MCF 10A (cell line): ENCODE measurements at places on chromosomes 11 and 22. TPM values are rescaled to one million over a fixed set of nuclear protein-coding genes. Genes with fewer than 3 reads are reported as not detected.
A peak's percentile ranks its signal among the peaks of the same experiment; 100 is the strongest.

- peak; percentile 27 for DNase-seq
- H3K4me1 ChIP-seq = peaks cover 14% of the 10 kb centered on the region
- no peaks in the 10 kb centered on the region for H3K27me3 ChIP-seq
- peaks cover 11% of the 10 kb centered on the region for H3K36me3 ChIP-seq
- H3K27ac ChIP-seq = peak within 1 kb of the TSS; percentile 96
- H3K4me3 ChIP-seq = peak within 1 kb of the TSS; percentile 92
Observed at GRCh38 chr11:85627332-85627997, at the start of gene DLG2. TSS of gene DLG2 (minus strand) at chr11:85627344.

DNA sequence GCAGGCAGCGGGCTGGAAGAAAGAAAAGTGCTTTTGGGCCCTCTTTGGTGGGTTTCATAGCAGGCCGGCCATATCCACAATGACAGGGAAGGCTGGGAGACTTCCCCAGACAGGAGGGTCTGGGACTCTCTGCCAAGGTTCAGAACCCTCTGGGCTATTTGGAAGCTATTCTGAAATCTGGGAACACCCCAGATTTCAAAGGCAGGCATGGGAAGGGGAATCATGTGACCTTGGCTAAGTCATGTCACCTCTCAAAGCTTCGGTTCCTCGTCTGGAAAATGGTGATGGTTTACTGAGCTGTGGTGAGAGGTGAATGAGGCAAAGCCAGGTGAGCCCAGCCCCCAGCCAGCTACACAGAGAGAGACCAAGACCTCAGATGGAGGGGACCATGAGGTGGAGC, 4.6 kb downstream of the CASTOR1 start:
- H3K4me1 ChIP-seq = peaks cover 10% of the 10 kb centered on the region
- no peak for DNase-seq
- H3K4me3 ChIP-seq = no peak overlapping the region
- H3K27ac ChIP-seq = no peak overlapping the region

DNA sequence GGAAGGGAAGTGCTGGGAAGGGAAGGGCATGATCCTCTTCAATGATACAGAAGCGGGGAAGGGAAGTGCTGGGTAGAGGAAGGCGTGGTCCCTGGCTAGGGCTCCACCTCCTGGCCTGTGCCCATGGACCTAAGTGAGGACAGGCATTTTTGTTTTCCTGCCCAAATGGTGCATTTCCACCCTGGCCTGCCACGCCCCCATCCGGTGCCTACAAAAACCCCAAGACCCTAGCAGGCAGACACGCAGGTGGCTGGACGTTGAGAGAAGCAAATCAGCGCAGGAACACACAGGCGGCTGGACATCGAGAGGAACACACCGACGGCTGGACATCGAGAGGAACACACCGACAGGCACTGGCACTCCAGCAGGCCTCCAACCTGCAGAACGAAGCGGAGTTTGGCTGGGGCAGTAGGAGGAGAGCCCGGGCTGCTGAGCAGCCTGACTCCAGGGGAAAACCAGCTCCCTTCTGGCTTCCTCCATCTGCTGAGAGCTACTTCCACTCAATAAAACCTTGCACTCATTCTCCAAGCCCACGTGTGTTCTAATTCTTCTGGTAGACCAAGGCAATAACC, 628.3 kb downstream of the BUD13 start:
- no peak overlapping the region for H3K4me3 ChIP-seq
- no peak for DNase-seq
- H3K27ac ChIP-seq = no peak overlapping the region
- H3K27me3 ChIP-seq = no peaks in the 10 kb centered on the region

GRCh38 chr22:26643418-26644100, 13.8 kb upstream of the MIAT start:
- no peak overlapping the region for H3K4me3 ChIP-seq
- no peak for DNase-seq
- peaks cover 6% of the 10 kb centered on the region for H3K4me1 ChIP-seq

GRCh38 chr11:15097411-15097810, 17.3 kb upstream of the INSC start:
- H3K36me3 ChIP-seq = no peaks in the 10 kb centered on the region
- DNase-seq = no peak
- peaks cover 22% of the 10 kb centered on the region for H3K4me1 ChIP-seq
- H3K4me3 ChIP-seq = no peak overlapping the region
- no peak overlapping the region for H3K27ac ChIP-seq

GRCh38 chr11:131691181-131692041, 321.0 kb downstream of the NTM start:
- no peak for DNase-seq
- H3K27ac ChIP-seq = no peak overlapping the region
- H3K27me3 ChIP-seq = no peaks in the 10 kb centered on the region
- peaks cover 6% of the 10 kb centered on the region for H3K36me3 ChIP-seq
- H3K4me3 ChIP-seq = no peak overlapping the region

DNA sequence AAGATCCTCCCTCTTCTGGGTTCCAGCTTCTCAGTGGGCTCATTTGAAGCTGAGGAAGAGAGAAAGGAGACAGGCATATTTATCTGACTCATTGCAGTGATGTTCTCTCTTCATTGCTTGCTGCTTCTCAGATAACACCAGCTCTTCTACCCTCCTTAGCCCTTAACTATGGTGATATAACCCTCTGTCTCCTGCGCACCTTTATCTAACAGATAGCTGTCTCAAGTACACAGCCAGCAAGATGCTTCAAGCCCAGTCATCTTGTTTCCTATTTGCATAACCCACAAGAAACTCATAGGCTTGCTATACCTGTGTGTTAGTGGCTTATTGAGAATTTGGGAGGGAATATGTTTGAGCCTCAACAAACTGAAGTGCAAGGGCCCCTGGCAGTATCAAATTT, 12.6 kb downstream of the PRSS23 start:
- H3K27ac ChIP-seq = no peak overlapping the region
- DNase-seq = no peak
- no peak overlapping the region for H3K4me3 ChIP-seq
- peaks cover 5% of the 10 kb centered on the region for H3K36me3 ChIP-seq

GRCh38 chr11:78933350-78933749, 358.7 kb upstream of the NARS2 start:
- H3K27me3 ChIP-seq = no peaks in the 10 kb centered on the region
- DNase-seq = no peak
- no peak overlapping the region for H3K4me3 ChIP-seq
- no peak overlapping the region for H3K27ac ChIP-seq

DNA sequence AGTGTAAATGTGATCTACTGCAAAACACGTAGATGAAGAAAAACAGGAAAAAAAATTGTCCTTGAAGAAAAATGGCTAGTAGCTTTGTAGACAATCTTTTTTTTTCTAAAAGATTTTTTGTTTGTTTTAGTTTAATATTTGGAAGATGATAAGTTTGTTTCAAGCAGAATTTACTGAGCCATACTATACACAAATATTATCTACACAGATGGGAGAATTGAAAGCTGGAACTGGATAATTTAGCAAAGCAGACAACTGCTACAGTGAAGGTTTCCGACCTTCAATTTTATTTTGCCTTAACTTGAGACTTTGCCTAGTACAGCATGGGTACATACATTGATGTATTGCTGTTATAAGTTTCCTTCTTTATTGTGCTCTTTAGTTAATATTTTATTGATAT, 313.0 kb upstream of the PDGFD start:
- DNase-seq = no peak
- H3K4me3 ChIP-seq = no peak overlapping the region
- no peaks in the 10 kb centered on the region for H3K4me1 ChIP-seq
- H3K27ac ChIP-seq = no peak overlapping the region

GRCh38 chr11:61059260-61059752, 43.0 kb upstream of the CD5 start:
- H3K27ac ChIP-seq = peak overlapping the region; percentile 7
- no peaks in the 10 kb centered on the region for H3K36me3 ChIP-seq
- peaks cover 10% of the 10 kb centered on the region for H3K4me1 ChIP-seq
- no peak for DNase-seq
- H3K4me3 ChIP-seq = no peak overlapping the region

DNA sequence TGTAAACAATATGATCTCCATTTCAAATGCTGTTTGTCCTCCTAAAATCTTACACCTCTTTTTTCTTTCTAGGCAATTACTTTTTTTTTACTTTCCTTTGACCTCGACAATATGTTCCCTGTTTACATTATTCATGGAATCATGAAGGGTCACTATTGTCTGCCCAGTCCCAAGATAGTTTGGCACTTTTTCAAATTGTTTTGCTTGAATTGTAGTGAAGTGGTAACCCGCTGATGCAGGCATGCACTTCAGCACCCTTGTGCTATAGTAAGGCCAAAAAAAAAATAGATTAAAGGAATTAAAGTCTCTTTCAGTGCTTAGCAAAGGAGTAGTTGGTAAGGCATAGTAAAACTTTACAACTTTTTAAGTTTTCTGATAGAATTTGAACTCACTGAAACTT, 90.9 kb downstream of the PAX6 start:
- H3K4me1 ChIP-seq = no peaks in the 10 kb centered on the region
- H3K27me3 ChIP-seq = no peaks in the 10 kb centered on the region

- H3K27me3 ChIP-seq = no peaks in the 10 kb centered on the region
- H3K4me3 ChIP-seq = peak overlapping the region; percentile 76
- peaks cover 15% of the 10 kb centered on the region for H3K4me1 ChIP-seq
Observed at GRCh38 chr11:14380947-14381561, 22.1 kb upstream of the RRAS2 start.

DNA sequence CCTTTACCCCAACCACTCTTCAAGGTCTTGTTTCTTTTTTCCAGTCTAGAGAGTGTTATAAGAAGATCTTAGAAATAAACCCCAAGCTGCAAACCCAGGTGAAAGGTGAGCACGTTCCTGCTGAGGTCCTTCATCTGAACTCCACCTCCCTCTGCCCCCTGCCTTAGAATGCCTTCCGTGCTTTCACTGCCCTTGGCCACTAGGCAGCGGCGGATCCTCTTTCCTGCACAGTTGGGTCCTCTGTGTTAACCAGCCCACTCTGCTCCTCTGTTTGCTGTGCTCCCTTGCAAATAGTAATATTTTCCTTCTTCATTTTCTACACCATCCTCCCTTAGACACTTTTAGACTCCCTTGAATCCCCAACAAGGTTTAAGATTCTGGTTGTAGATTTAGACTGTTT, 24.3 kb downstream of the TTC12 start:
- DNase-seq = no peak
- H3K27ac ChIP-seq = no peak overlapping the region
- peaks cover 41% of the 10 kb centered on the region for H3K36me3 ChIP-seq
- H3K27me3 ChIP-seq = no peaks in the 10 kb centered on the region

DNA sequence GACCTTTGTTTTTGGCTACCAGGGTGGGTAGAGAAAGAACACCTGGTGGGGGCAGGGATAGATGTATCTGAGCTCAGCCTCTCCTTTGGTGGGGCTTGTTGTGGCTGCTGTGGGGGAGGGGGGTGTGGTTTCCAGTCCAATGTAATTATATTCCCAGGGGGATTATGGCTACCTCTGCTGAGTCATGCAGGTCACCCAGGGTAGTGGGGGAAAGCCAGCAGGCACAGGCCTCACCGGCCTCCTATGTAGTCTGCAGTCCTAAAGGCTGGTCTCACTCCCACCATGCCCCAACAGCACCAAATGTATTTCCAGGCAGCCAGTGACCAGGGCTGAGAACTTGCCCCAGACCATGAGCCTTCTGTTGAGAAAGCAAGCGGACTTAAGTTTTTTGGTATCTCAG, 119.6 kb downstream of the DYNC2H1 start:
- H3K4me1 ChIP-seq = no peaks in the 10 kb centered on the region
- H3K27me3 ChIP-seq = no peaks in the 10 kb centered on the region
- no peak overlapping the region for H3K4me3 ChIP-seq
- no peak for DNase-seq
- H3K36me3 ChIP-seq = peaks cover 9% of the 10 kb centered on the region

GRCh38 chr22:22748297-22748743, 103.9 kb downstream of the GGTLC2 start:
- peaks cover 16% of the 10 kb centered on the region for H3K4me1 ChIP-seq
- H3K4me3 ChIP-seq = no peak overlapping the region
- peaks cover 2% of the 10 kb centered on the region for H3K36me3 ChIP-seq
- peak; percentile 71 for DNase-seq

DNA sequence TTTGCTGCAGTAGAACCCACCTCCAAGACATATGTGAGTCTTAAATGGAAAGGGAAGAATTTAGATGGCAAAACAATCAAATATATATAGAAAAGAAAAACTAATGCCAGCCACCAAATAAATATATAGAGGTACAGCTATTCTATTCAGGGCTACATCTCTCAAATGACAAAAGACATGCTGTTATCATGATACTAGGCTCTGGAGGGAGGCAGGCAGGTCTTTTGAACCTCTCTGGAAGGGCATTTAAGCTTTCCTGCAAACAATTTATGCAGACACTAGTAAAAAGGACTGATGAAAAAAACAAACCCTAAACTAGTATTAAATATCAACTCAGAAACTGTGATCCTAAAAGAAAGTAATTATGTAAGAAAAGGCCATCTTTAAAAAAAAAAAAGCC, 24.4 kb downstream of the UEVLD start:
- no peak overlapping the region for H3K4me3 ChIP-seq
- no peak for DNase-seq
- H3K27ac ChIP-seq = no peak overlapping the region
- H3K36me3 ChIP-seq = peaks cover 61% of the 10 kb centered on the region

GRCh38 chr11:119749006-119749565, 20.1 kb upstream of the NECTIN1 start:
- H3K27ac ChIP-seq = no peak overlapping the region
- peaks cover 25% of the 10 kb centered on the region for H3K27me3 ChIP-seq

- no peak overlapping the region for H3K4me3 ChIP-seq
- H3K36me3 ChIP-seq = peaks cover 20% of the 10 kb centered on the region
- no peaks in the 10 kb centered on the region for H3K27me3 ChIP-seq
- H3K27ac ChIP-seq = no peak overlapping the region
- peaks cover 11% of the 10 kb centered on the region for H3K4me1 ChIP-seq
- DNase-seq = no peak
Observed at GRCh38 chr11:69084371-69084770, 35.6 kb downstream of the TPCN2 start.

DNA sequence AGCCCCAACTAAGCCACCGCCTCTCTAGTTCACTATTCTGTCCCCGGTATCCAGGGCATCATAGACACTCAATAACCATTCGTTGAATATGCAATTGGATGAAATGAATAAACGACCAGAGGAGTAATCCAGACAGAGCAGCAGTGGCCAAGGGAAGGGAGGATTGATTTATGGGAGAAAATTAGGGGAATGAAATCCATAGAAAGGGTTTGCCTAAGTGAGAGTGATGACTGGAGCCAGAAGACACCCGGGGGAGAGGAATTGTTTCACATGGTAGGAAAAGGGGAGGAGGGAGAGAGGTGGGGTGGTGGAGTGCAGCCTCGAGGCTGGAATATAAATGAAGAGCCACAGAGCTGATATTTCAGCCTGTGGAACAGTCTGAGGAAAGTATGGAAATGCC, 168.2 kb downstream of the COMMD9 start:
- H3K27ac ChIP-seq = no peak overlapping the region
- H3K36me3 ChIP-seq = peaks cover 45% of the 10 kb centered on the region
- H3K4me1 ChIP-seq = peaks cover 5% of the 10 kb centered on the region
- no peaks in the 10 kb centered on the region for H3K27me3 ChIP-seq

Gene USP28
- 15.8 and 17.2 TPM in 2 replicates for total RNA-seq

Gene NFAM1
- not detected in 2 replicates for total RNA-seq

Gene OR5P2
- not detected in 2 replicates for total RNA-seq

Gene MS4A12
- total RNA-seq = not detected in 2 replicates

Gene TSGA10IP
- total RNA-seq = not detected in 2 replicates

Gene OMP
- total RNA-seq = not detected in 2 replicates

Gene UCP3
- total RNA-seq = 1.5 and 2.5 TPM in 2 replicates
